SIG-M5 (cell line): ENCODE measurements at places on chromosomes 13 and 19.

DNA sequence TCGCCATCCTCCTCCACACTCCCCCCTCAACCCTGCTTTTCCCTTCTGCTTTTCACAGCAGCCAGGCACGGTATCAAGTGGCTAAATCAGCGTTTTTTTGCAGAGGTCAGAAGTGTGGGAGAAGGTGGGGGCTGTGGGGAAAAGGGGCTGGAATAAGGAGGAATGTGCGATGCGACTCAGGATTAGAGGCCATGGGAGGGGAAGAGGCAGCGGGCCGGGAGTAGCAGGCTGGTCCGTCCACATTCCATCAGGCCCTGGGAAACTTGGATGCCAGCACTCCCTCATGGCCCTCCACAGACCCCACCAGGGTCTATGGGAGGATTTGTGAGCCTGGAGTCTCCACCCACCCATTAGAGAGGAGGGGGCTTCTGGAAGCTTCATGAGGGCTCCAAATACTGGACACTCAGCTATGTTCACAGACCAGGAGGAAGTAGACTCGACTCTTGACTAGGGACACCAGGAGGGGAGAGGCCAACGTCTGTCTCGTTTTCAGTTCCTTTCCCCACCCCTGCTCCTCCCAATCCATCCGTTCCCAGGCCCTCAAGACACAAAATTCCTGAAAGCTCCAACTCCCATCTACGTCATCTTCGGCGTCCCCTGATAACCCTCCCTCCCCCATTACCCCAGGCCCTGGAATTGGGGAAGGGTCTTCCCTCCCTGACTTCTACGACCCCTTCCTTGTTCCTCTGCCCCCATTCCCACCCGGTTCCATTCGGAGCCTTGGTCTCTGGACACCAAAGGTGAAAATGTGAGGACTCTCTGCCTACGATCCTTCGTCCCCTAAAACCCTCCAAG lies 3.3 kb upstream of the KCNC3 start:
- no peak for DNase-seq

DNA sequence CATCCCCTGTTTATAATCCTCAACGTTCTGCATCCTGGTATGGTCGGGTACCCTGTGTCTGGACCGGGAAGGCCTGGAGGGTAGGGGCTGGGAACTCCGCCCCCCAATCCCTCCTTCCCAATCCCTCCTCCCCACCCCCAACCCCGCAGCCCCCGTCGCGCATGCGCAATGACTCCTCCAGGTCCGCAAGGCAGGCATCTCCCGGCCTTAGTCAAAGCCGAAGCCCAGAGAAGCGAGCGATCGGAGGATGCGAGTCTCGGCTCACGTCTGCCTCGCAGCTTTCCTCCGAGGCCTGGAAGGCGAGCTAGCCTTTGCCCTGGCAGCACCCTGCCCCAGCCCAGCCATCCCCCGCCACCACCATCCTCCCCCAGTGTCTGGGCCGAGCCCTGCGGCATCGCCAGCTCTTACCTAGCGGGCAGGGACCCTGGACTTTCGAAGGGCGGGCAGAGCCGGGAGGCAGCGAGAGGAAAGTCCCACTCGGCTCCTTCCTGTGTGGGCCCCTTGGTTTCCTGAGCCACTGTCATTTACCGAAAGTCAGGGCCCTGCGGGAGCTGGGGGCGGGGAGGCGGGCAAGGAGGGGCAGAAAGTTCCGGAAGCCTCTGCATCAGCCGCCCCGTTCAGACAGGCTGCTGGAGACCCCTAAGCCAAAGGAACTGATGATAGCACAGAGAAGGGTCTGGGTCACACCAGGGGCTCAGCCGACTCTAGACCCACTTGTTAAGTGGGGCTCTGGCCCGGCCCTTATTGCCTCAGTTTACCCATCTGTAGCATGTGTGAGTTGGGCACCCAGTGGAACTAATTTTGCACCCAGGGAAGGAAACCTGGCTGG lies at the start of gene JAK3:
JAK3 (minus strand) TSS at position 445 of the 829 bp plus-strand sequence. CDS start 3,565 bp downstream, outside the sequence.
- no peak for DNase-seq

GRCh38 chr13:113854238-113855011 lies 9.5 kb downstream of the GAS6 start:
- no peak for DNase-seq

DNA sequence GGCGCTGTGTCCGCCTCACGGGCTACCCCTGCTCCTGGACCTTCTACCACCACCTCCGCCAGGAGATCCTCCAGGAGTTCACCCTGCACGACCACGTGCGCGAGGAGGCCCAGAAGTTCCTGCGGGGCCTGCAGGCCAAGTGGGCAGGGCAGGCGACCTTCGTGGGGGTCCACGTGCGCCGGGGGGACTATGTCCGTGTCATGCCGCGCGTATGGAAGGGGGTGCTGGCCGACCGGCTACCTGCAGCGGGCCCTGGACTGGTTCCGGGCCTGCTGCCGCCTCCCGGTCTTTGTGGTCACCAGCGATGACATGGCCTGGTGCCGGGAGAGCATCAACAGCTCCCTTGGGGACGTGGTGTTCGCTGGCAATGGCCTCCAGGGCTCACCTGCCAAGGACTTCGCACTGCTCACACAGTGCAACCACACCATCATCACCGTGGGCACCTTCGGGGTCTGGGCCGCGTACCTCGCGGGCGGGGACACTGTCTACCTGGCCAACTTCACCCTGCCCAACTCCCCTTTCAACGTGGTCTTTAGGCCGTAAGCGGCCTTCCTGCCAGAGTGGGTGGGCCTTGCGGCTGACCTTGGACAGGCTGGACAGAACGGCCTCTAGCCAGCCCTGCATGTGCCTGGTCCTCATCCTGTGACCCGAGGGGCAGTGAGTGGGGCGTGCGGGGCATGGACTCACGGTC lies 7.8 kb upstream of the NTN5 start:
- no peak for DNase-seq

GRCh38 chr19:47427241-47428176 lies 8.2 kb upstream of the MEIS3 start:
- no peak for DNase-seq

DNA sequence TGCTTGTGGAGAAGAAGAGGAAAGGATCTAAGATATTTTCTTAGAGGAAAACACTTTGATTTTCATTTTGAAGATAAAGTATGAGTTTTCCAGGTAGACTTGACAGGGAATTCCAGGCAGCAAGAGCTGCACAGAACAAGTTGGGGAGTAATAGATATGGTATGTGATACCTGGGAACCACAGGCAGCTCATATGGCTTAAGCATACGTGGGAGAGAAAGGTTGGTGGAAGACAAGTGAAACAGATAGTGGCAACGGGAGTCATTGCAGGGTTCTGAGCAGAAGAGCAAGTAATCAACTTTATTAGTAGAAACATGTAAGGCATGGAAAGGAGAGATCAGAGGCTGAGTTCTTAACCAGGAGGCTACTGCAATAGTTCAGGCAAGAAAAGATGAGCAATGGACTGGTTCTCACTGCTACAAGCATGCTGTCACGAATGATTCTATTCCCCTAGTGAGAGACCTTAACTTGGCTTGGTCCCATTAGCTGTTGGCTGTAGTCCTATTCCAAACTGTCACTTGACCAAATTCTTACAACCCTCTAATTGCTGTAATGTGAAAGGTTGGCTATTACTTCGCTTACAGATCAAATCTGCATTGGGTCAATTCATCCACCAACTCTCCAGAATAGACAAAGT lies 217.9 kb downstream of the VWA8 start:
- DNase-seq = no peak

GRCh38 chr13:43411741-43412140 lies 375.0 kb downstream of the ENOX1 start:
- no peak for DNase-seq

DNA sequence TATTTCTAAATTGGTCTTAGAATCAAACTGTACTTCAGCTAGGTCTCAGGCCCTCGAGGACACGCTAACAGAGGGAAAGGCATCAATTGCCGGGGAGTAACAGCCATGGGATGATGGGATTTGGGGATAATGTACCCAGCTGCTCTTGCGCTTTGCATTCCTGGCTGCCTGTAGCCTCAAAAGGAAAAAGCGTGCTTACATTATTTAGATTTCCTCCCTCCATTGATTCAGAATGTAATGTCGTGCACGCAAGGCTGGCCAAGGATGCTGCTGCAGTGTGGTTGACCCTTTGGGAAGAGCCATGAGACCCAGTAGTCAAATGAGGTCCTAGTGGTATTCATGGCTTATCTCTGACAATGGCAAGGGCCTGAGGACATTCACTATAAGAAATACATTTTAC lies 95.1 kb downstream of the SLC7A1 start:
- DNase-seq = no peak

DNA sequence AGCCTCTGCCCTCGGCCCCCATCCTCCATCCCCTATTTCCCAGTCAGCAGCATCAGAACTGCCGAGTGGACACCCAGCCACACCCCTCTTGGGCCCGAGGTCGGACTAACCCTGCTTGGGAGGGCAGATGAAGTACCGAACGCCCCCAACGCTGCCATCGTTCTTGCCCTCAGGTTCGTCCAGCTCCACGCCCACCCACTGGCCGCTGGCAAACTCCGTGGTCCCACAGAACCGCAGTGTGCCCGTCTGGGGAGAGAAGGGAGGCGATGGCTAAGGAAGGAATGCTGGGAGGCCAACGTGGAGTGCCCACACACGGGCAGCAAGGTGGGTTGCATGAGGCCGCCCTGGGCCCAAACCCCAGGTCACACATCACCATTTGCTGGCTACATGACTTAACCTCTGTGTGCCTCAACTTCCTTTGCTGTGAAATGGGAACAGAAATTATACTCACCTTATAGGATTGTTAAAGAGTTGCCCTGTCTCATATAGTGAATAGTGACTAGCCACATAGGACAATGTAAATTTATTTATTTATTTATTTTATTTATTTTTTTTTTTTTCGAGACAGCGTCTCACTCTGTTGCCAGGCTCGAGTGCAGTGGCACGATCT lies 5.2 kb upstream of the ALKBH6 start:
- DNase-seq = no peak

- no peak for DNase-seq
Measured at GRCh38 chr13:91355099-91355825, 7.8 kb downstream of the MIR17HG start.

DNA sequence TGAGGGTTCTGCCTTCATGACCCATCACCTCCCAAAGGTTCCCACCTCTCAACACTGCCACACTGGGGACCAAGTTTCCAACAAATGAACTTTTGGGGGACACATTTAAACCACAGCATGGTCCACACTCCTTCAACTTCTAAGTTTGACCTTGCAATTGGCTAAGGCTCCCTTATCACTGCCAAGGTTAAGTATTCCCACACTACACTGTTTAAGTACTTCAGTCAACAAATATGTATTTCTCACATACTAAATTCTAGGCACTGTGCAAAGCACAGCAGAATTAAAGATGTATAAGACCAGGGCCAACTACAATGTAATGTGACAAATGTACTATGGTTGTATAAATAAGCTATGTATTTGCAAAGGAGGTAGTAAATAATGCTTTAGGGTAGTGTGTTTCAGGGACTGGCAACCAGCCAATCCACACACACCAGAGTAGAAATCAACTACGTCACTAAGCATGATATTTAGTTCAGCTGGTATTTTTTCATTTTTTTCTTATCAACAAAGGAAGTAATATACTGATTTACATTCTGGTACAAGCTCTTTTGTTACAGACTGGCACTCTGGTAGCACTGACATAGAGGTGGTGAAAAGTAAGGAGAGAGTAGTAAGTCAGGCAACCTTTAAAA lies 12.2 kb downstream of the NUFIP1 start:
- DNase-seq = no peak

DNA sequence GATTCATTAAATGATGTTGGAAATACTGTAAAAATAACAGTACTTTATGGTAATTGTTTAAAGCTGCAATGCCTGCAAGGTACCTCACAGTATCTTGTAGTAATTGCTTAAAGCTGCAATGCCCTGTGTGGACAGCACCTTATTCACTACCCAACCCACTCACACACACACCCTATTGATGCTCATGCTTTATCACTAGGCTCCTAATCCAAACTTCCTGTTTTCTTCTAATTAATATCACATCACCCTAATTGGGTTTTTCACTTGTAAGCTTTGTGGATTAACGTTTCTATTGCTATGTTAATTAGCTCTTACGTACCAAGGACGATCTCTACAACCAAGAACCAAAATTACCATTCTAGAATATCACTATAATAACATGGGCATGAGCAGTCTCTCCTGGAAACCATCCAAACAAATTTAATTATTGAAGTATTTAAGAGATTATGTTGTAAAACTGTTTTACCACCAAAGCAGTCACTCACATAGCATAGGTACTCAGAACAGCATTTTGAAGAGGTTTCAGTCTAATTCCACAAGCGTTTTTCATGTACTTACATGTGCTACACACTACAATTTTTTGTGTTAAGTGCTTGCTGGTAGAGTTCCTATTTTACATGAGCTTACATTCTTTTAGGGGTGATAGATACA lies 303.8 kb downstream of the PCDH9 start:
- DNase-seq = no peak

DNA sequence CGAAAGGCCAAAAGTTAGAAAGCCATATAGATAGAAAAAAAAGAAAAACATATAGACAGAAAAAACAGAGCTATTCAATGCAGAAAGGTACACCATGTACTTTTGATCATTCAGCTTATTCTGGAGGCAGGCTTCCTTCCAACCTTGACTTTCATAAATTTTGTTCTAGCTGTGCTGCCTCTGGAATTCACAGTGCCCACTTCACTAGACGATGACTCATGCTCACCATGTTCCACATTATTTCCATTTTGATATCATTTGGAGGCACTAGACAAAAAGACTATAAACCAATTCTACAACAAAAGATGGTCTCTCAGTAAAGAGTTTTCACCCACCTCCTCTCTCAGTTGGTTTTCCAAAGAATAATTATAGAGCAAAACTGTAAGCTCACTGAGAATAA lies 229.0 kb upstream of the IPO5 start:
- no peak for DNase-seq

DNA sequence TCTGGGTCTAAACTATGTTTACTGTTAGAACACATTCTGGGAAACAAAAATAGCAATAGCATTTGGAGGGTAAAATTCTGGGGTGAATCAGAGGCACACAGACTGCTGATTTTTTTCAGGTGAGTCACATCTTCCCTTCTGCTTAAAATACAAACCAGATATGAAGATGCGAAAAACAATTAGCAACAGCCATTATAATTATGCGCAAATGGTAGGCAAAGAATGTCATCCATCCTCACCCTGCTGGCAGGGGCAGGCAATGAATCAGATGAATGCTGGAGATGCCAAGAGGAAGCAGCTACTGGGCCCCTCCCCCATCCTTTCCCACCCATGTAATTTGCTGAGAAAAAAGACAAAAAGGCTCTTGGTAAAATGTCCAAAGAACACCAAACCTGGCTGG lies 282.9 kb downstream of the KLF5 start:
- no peak for DNase-seq

DNA sequence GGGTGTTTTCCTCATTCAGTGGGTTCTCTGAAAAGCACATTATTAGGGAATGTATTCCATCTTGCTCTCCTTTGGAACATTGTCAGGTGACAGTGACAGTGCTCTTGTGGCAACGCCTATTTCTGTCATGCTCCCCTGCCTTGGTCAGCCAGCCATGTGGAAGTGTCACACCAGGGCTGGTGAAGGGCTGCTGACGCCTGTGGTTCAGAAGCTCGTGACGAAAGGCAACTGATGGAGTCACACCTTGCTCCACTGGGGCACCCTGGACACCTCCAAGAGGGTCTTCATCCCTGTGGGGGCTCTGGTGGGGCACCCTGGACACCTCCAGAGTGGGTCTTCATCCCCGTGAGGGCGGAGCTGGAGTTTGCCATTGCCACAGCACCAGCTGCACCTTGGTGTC lies 68.9 kb upstream of the GPR183 start:
- no peak for DNase-seq
